ENCODE measurements at places on chromosomes 5 and 9.

DNA sequence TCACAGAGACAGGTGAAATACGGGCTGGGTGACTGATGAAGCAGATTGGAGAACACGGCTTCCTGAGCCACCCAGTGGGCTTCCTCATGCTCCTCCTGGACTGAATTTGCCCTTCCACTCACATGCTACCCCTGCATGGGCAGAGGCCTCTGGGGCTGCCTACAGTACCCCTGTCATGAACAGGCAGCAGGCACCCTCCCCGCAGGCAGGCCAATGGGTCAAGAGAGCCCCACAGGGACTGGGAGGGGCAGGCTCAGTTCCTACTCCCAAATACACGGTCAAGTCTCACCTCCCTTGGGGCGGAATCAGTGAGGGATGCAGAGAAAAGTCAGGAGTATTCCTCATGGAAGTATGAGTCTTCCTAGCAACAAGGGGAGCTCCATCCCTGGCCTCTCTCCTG, 48.6 kb upstream of the ZBTB43 start:
- DNase-seq: no peak

GRCh38 chr5:2898661-2899060, 147.2 kb upstream of the IRX2 start:
- no peak for DNase-seq

DNA sequence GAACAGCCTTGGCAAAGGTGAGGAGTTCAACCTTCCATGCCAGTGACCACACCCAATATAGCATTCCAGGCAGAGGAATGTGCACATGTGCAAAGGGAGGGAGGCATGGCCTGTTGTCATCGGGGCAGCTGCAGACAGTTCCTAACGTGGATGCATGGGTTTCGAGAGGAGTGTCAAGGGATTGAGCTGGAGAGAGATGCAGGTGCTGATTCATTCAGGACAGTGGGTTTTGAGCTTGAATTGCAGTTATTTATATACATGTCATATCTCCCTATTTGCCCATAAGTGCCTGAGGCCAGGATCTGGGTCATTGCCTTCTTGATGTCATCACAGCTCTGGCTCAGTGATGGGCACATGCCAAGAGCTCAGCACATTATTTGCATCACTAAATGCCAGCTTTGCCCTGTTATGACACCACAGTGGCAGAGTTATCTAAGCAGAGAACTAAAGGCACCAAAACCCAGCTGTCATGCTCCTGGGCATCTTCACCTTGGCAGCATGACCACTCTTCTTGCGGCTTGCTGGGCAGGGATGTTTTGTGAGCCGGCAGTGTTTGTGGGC, 278.0 kb downstream of the NTRK2 start:
- DNase-seq: no peak

DNA sequence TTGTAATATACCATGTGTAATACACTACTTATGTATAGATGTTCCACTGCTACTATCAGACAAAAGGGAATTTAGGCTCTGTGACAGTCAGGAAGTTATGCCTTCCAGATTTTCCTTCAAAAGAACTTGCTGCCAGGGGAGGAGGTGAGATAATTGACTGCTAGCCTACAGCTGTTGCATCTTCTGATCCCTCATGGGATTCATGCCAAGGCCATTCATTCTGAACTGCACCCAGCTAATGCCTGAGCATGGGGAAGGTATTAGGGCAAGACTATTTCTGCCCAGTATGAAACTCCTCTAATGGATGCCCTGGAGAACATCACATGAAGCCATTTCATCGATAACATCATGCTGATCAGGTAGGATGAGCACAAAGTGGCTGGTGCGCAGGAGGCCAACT, 746.5 kb upstream of the ZNF608 start:
- DNase-seq: no peak

DNA sequence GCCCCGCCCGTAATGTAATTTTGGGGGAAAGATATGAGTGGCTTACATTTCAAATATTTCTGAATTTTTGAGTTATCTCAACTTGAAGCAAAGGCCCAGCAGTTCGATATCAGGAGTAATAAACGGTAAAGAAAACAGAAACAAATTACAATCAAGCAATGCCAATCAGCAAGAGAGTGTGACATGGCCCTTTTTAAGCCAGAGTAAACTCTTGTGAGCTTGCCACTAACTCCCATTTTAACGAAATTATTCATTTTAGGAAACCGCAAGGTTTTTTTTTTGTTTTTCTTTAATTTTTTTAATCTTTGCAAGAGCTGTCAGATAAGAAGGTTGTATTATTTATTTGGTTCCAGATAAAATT, 17.6 kb upstream of the CDK7 start:
- no peak for DNase-seq

GRCh38 chr9:31027678-31028077, 1356.8 kb upstream of the ACO1 start:
- DNase-seq: no peak

Data from stimulated activated CD8-positive, alpha-beta memory T cell treated with anti-CD3 and anti-CD28 coated beads, Interleukin-7, amount 100 ng/mL, for 48 hours (primary cell).